Astrocyte (in vitro differentiated cells and primary cell): ENCODE measurements at places on chromosomes 12 and 14.
A peak's percentile ranks its signal among the peaks of the same experiment; 100 is the strongest.

DNA sequence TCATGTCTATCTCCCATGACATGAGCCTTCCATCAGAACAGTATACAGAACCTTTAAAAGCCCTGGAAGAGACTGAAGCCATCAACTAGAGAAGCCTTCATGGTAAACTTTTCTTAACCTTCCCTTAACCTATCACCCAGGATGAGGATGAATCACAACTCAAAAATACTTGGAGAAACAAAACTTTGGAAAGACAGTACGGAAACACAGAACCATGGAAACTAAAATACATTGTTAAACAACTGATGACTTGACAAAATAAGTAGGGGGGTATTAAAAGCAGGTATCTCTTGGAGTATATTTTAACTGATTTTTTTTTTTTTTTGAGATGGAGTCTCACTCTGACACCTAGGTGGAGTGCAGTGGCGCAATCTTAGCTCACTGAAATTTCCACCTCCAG is 8.7 kb downstream of the TM7SF3 start:
- no peak for DNase-seq

GRCh38 chr12:99567072-99567471 is 80.5 kb upstream of the GARIN6 start:
- no peak for DNase-seq

- no peak for DNase-seq
Measured at GRCh38 chr12:65858831-65859230, 34.5 kb downstream of the HMGA2 start.

GRCh38 chr14:67335781-67336180 is 23.8 kb downstream of the ATP6V1D start:
- no peak for DNase-seq

- no peak for DNase-seq
Measured at GRCh38 chr14:102510616-102511520, 1.3 kb upstream of the ANKRD9 start.

DNA sequence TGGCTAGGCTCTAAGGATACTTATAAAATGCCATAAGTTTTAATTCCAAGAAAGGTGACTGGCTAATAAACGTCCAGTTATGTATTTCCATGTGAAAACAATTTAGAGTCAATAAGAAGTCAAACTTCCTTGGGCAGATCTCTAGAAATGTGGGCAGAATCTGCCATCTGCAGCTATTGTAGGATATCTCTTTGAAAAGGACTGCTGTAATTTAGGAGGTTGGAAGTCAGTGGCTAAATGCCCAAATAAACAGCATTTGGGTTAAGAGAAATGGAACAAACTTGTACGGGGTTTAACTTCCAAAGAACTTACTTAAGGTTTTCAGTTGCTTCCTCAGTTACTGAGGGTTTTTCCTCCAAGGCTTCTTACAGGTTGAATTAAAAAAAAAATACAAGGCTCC is 121.6 kb downstream of the FIGNL2 start:
- DNase-seq: no peak

GRCh38 chr12:82948491-82948890 is 261.8 kb downstream of the TMTC2 start:
- no peak for DNase-seq

- DNase-seq: no peak
Measured at GRCh38 chr12:44531320-44531971, 344.7 kb downstream of the NELL2 start.

DNA sequence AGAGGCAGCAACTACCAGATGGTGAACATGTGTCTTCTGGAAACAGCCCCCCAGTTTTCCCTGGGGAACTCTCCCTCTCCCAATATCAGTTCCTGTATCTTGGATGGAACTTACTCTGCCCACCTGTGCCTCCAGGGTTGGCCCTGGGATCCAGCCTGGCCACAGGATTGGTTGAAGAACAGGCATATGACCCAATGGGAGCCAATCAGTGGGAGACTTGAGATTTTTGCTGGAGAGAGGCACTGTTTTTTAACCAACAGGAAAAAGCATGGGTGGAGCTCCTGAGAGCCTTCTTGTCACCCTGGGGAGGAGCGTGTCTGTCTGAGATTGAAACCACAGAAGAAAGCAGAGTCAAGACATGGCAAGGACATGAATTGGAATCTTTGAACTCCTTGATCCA is 33.6 kb upstream of the COX6A1 start:
- no peak for DNase-seq

GRCh38 chr14:54567639-54568561 is 972 bp downstream of the SAMD4A start:
- DNase-seq: peak; percentile 70

DNA sequence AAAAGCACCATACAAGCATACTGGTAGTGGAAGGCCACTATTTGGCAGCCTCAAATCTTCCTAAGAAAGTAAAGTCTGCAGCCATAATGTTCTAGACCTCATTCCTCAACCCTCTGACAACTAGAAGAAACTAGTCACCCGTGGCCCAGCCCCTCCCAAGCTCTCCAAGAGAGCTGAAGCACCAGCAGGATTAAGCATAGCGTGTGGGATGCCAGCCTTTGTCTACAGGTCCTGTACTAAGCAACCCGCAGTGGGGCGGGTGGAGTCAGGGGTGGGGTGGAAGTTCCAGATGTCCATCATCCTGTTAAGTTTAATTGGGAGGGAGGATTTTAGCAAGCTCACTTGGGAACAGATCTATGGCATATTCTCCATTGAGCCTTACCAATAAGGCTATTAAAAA is 14.2 kb downstream of the SLC11A2 start:
- DNase-seq: no peak

DNA sequence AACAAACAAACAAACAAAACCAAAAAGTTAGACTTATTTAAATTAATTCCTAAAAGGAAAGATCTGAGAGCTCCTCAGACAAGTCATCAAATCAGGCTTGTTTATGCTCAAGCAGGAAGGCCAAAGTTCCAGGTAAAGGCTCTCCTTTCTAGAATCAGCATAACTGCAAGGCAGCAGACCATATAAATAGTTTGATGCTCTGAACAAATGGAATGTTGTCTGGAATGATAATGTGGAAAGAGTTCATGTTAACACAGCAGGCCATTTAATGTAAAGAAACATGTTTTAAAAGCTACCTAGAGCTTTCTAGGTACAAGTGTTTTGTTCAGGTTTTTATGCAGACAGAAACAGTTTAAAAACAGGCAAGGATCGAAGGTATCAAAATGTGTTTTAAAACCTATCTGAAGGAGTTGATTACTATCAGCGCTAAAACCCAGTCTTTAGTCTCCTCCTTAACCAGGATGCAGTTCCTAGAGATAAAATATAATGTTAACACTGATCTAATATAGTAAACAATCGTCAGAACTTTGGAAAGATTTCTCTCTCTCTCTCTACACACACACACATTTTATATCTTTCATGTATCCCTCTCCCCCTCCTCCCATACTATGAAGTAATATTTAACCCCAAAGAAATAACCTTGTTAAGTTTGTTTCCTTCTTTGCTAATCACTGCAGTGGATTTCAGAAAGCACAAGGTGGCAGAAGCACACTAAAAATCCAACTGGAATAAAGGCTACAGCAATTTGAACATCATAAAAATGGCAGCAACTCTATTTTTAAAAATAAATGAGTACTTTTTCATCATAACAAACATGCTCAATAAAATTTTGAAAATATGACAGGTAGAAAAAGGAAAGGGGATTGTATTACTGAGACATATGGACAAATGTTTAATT is 135.5 kb downstream of the PAWR start:
- DNase-seq: peak; percentile 40

DNA sequence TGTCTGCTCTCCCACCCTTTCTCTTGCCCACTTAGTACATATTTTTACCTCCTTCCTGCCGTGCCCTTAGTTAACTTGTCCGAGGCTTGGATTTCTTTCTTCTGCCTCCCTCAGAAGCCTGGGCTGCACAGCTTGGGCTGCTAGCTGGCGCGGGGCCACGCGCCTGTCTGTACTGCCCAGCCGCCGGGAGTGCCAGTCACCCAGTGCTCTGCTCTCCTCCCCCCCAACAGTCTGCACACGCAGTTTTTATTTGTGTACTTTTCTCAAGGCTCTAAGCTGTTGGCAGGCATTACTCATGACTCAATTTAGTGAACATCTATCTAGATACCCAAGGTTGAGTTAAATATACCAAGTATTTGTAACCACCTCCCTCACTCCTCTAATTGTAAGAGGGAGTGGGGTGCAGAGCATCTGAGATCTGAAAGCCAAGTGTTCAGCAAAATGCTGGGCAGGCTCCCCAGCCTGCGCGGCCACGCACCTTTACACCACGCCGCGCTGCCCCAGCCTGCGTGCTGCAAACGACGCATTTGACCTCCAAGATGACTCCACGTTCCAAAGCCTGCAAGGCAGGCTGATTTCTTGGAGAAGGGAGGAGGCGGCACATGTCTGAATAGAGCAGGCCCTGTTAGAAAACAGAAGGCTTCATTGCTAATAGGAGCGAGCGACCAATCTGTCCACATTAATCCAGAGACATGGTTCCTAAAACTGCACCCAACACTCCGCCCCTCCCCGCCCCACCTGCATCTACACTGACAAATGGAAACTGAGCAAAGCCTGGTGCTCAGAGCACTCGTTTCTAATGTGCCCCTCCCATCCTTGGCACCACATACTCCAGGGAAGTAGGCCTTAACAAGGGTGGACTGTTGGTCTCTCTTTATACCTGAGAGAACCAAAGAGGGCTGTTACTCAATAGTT is 18.2 kb upstream of the CACNA2D4 start:
- peak; percentile 81 for DNase-seq

DNA sequence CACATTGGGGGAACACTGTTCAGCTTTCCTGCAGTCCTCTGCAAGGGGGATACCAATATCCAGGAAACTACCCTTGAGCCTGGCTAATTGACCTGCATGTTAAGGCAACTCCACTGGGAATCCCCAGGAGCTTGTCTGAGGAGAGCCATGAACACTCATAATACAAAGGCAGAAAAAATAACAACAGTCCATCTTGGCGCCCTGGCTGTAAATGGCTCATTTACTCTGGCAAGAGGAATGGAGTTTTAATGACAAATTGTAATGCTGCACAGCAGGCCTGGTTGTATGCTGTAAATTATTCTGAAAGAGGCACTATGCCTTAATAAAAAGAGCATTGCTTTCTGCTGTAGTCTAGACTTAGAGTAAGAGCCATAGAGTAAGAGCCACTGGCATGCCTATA is 58.3 kb downstream of the SLC8A3 start:
- DNase-seq: no peak

DNA sequence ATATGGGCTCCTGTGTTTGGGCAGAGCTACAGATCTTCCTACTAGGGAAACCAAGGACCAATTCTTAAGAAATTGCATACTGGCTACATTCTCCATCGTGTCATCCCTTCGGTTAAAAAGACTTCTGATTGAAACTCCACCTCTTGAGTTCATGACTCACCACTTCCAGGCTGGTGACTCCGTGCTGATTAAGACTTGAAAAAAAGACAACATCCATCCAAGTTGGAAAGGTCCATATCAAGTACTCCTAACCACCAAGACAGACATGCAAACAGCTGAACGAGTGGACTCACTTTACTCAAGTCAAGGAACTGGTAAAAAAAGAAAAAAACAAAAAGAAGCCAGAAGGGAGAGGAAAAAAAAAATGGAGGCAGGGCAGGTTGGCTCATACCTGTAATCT is 63.4 kb downstream of the APOBEC1 start:
- no peak for DNase-seq

DNA sequence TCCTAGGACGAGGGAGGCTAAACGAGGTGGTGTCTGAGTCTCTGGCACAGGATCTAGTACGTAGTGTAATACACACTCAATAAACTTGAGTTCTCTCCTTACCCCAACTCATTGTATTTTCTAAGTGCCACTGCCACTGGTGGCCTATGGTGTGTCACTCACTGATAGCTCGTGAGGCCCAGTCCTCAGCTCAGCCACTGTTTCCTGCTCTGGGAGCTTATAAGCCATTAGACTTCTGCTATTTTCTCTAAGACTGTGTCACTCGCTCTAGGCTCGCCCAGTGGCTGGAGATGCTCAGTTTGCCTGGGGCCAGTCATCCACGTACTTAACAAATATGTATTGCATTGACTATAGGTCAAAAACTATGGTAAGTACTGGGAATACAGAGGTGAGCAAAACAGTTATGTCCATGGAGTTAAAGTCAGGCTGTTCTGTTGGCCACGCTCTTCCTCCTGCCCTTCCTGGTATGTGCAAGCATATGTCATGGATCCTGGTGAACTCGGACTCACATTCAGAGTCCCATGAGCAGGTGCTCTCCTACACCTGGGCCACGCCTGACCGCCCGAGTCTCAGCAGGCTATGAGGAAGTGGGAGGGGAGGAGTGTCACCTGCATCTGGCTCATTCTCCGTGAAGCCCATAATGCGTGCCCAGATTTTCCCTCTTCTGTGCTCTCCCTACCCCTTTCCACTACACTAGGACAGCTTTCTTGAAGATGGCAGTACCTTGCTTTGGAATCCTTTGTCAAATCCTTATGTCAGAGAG is 41.6 kb downstream of the DEGS2 start:
- no peak for DNase-seq

DNA sequence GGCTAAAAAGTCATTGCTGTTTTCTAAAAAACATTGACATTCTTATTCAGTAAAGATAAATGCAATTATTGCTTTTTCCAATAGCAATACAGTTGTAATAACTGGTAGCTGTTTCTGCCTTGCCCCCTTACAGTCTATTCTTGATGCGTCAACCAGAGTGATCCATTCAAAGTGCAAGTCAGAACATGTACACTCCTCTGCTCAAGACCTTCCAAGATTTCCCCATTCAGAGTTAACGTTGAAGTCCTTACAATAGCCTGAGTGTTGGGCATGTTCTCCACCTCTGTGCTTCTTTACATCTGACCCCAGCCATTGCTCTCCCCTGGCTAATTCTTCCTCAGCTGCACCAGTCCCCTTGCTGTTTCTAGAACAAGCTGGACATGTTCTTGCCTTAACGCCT is 24.3 kb downstream of the VRK1 start:
- peak; percentile 6 for DNase-seq

DNA sequence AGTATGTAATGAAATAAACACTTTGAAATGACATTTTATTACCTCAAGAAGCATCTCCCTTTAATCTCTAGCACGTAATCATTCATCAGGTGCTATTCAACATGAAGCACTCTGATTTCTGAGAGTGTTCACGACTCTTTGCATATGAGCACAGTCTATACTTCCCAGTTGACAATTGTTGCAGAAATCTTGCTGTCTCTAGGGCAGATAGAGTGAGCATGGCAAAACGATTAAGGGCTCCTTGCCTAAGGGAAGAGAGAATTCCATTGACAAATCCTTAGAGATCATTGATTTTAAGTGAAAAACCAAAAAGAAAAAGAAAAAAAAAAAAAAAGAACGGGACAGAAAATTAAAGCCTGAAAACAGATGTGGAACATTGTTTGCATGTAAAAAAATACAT is 107.6 kb downstream of the C12orf50 start:
- DNase-seq: no peak

- DNase-seq: no peak
Measured at GRCh38 chr12:83473408-83474095, 786.8 kb downstream of the TMTC2 start.

GRCh38 chr14:88682495-88683114 is 110.1 kb downstream of the EML5 start:
- DNase-seq: no peak

- peak; percentile 60 for DNase-seq
Measured at GRCh38 chr12:104422441-104422840, 34.3 kb upstream of the CHST11 start.
